Bronchial epithelial cell (primary cell): ENCODE measurements at places on chromosomes 11 and 22.

DNA sequence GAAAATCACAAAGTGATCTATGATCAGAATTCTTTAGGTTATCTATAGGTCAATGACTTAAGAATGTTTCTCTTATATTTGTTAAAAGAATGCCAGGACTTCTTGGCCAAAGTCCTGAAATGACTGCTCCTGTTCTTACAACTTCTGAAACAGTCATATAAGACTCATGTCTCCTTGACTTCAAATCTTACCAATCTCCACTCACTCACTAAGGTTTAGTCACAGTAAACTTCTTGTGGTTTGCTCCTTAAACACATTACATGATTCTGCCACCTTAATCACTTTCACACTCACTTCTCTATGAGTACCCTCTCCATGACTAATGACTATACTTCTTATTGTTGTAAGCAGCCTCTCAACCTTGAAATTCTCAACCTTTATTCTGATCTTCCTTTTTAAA, 648.7 kb upstream of the CCDC179 start:
- peak; percentile 97 for DNase-seq

DNA sequence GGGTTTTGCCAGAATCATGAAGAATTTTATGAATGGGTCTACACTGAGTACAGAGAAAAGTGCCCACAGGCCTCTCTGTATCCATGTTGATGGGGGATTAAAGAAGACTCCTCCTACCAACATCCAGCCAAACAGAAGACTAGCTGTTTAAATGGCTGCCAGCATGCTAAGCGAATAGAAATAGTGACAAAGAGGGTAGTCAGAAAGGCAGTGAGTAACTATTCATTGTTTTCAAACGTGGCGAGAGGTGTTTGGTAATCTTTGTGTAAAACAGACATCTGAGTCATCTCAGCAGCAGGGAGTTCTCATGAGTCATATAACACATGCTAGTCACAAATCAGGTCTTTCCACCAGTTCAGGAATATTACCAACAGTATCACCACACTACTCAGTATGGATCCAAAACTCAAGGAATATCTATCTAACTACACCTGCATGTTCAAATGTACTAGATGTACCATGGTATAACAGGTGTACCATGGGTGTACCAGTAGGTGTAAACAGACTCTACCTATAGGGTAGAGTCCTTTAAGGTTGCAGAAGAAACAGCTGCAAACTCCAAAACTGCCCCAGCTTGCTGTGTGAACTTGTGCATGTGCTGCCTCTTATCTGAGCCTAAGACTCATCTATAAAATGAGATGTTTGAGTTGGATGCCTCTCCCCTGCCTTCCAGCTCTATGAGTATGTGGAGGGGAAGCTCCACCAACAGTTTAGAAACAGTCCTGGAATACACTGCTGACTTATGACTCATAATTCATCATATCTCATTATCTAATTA, 82.0 kb downstream of the SLC1A2 start:
- peak; percentile 100 for DNase-seq

DNA sequence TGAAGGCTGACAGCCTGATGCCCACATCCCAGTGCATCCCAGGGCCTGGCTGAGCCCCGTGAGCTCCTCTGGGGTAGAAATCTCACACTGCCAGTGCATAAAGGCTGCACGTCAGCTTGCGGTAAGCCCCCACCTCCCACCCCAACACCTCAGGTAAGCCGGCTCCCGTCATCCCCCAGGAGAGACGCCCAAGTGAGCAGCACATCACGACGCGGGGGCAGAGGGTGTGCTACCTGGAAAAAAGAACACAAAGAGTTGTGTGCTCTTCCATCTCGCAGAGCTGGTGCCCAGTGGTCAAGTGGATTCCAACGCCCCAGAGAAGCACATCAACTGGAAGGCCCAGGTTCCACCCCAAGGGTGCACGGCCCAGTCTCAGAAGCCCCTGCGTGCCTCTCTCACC, 50.0 kb downstream of the IGSF9B start:
- no peak for DNase-seq

DNA sequence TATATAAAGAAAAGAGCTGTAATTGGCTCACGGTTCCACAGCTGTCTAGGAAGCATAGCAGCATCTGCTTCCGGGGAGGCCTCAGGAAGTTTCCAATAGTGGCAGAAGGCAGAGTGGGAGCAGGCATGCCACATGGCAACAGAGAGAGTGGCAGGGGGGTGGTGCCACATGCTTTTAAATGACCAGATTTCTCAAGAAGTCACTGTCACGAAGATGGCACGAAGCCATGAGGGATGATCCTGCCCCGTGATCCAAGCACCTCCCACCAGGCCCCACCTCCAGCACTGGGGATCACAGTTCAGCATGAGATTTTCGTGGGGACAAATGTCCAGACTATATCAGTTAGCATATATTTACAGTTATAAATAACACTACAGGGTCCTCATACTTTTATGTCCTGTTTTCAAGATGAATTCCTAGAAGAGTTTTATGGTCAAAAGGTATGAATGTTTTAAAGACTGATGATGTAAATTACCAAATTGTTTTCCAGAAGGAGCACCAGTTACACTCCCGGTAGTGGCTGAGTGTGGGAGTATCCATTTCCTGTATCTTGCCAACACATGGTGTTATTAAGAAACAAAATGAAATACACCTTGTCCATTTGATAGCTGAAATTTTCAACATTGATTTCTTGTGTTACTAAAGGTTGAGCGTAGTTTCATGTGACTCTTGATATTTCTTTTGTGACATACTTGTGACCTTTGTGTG, 19.2 kb downstream of the FAM118A start:
- no peak for DNase-seq

- DNase-seq, result no peak
These were observed 37.9 kb downstream of the SWAP70 start for GRCh38 chr11:9701799-9702198.

DNA sequence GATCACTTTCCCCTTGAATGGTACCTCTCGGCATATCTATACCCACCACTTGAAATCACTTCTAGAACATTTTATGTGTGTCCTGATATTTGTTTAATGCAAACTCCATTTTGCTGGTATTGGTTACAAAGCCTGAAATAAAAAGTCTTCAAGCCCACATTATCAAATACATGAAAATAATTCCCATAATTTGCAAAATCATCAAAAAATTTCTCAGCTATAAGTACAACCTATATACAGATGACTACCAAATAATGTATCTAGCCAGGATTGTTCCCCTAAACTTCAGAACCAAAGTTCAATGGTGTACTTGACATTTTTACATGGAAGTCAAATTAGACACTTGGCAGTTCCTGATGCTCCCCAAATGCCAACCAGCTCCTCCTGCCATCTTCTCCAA, 71.8 kb downstream of the PRCP start:
- no peak for DNase-seq

- no peak for DNase-seq
These were observed 88.4 kb downstream of the TTC17 start for GRCh38 chr11:43447151-43447550.
